T-helper 2 cell (primary cell): ENCODE measurements at places on chromosomes 11 and 22.

- DNase-seq = peak; percentile 79
Observed at GRCh38 chr11:450809-451451, 851 bp downstream of the PTDSS2 start.

DNA sequence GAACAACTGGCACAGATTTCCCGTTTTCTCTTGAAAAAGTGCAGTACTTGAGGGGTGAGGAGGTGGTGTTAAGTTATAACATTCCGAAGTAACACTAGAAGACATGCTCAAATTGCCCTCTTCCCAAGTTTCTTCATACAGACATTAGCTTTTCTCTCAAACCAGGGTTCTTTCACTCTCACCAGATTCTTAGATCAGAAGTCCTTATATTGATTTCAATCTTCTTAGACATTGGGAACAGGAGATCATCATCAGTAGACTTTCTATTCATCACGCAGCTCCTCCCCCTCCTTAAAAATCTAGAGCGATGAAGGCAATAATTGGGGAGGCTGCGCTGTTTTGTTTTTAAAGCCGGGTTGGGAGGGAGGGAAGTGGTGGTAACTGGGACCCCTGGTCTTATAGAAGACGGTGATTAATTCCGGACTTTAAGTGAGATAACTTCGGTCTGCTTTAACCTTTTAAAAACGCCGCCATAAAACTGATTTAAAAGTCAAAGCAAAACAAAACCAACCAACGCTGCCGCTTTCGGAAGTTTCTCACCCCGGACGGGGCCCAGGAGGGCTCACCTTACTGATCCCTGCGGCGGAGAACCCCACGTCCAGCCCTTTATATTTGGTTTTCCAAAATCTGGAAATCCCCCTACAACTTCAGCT lies 665 bp downstream of the USP28 start:
- DNase-seq = no peak

GRCh38 chr11:9073466-9074225 lies 17.8 kb downstream of the SCUBE2 start:
- no peak for DNase-seq

DNA sequence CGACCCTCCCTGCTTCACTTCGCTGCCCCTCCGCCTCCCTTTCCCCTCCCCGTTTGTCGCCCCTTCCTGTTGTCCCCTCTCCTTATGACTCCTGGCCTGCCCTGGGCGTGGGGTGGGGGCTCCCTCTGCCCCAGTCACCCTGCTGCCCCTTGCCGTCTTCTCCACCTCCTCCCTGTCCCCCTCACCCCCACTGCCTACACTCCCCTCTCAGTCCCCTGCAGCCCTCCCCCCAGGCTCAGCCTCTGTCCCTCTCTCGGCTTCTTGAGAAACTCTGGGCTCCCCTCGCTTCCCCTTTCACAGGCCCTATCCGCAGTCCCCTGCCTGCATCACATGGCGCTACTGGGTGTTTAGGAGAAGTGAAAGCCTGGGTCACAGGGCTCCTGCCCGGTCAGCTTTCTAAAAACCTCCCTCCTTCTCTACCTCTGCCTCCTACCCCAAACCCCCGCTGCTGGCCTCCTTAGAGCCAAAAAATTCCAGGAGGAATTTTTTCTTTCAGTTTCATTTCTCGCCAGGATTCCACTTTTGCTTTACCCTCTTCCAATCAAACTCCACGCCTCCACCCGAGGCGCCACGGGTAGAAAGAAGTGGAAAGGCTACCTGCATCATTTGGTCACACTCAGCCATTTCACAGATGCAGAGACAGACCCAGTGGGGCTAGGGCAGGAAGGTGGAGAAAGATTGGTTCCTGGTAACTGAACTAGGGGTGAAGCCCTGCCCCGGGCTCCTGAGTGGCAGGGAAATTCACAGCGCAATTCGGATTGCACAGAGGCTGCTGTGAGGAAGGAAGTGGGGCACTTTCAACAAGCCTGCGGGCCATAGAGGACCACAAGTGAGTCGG lies at the start of gene SLC15A3:
TSS of gene SLC15A3 (minus strand) at position 273 of the 838 bp plus-strand sequence. CDS start 625 bp downstream, outside the sequence.
- no peak for DNase-seq

DNA sequence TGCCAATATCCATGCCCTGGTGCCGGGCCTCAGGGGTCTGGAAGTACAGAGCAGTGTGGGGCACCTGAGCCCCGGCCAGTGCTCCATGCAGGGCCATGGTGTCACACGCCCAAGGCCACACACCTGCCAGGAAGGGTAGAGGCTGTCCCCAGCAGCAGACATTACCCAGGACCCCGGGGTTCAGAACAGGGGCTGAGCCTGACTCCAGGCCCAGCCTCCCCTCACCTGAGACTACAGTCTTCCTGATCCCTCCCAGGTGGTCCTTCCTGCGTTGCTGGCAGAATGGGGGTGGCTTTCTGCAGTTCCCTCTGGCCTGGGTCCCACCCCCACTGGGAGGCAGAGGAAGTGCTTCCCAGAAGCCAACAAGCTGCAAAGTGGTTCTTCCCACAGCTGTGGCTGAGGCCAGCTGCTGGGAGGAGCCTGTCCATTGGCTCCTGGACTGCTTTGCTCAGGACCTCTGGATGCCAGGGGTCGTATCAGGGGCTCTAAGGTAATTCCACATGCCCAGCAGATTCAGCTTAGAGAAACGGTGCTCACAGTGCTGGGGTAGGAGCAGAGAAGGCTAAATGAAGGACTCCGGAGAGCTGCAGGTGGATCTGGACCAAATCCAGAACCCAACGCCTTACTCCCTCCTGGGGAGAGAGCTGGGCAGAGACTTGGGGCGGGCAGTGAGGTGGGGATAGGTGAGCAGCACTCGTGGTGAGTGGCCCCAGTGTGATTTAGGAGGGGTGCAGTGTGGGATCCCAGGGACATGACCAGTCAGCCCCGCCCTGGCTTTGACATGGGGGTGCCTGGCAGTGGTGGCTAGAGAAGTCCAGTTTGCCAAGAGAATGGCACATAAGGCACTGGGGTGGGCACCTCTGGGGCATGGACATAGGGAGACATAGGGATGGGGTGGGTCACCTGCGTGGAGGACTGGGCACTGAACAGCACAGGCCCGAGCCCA lies 12.6 kb downstream of the TCIRG1 start:
- no peak for DNase-seq
